ENCODE measurements at places on chromosomes 6 and 20.

GRCh38 chr6:158152659-158153058, 15.4 kb downstream of the SERAC1 start:
- DNase-seq, result no peak

GRCh38 chr20:41716436-41716835, 98.3 kb upstream of the CHD6 start:
- DNase-seq, result no peak

GRCh38 chr6:26159357-26160273, 72.4 kb downstream of the HFE start:
- DNase-seq, result peak; percentile 57

DNA sequence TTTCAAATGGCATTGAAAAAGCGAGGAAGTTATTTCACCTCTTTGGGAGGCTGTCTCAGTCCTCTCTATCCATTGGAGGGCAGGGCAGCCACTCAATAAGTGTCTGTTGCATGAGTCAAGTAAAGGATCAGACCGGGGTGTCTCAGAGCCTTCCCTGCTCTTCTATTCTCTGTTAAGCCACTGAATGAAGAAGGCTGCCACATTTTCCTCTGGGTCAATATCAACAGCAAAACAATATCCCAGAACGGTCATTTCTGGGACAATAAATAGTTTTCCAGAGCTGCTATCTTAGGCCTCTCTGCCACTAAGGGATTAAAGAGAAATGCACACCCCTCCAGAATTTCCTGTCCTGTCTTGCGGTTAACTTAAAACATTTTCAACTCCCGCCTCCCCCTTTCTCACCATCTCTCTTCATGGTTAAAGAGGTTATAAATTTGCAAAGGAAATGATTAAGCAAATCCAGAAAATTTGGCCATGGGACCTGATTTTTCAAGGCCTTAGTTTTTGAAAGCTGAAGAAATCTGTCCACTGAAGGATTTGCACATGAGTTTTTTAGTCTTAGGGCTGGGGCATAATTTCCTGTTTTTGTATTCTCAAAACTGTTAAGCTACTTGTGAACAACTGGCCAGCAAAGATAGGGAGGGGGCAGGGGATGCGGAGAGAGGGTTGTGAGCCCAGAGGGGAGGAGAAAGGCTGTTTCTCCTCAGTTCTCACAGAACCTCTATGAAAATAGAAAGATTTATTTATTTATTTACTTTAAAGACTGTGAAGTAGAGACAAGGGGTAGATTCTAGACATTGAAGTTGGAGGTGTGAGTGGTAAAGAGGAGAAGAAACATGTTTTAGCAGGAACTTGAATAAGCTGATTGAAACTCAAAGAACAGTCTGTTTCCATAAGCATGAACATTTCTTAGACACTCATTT, 135.7 kb downstream of the BCAS1 start:
- peak; percentile 43 for DNase-seq

DNA sequence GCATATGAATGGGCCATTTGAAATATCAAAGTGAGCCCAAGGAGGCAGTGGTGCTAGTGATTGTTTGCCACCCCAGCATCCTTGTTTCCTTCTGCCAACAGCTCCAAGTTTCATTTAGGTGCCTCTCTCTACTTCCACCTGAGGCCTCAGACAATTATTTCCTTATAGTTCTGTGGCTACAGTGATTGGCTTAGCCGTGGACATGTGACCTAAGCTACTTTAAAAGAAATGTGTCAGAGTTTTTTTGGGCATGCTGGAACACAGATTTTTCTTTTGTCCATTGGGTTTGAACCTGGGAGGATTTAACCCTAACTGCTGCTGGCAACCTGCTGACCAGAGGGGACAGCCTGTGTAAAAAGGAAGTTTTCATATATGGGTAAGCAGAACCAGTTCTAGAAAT, 319.4 kb downstream of the CD109 start:
- DNase-seq, result no peak

DNA sequence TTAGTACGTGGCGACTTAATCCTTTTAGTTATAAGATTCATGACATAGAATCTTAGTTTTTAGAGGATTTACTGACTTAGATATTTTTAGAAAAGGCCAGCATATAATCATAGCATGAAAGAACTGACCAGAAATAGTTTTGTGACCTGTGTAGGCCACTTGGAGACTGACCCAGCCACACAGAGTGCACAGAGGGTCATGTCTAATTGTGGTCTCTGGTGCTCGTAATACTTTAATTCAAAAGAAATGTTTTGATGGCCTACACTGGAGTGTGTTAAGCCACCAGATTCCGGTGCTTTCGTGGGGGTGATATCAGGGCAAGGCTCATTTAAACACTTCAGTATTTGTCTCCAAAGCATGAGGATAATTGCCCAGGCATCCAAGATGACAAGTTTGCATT, 11.4 kb downstream of the PCMTD2 start:
- DNase-seq, result no peak

- no peak for DNase-seq
Measured at GRCh38 chr6:27312950-27313271, 838 bp upstream of the POM121L2 start.

DNA sequence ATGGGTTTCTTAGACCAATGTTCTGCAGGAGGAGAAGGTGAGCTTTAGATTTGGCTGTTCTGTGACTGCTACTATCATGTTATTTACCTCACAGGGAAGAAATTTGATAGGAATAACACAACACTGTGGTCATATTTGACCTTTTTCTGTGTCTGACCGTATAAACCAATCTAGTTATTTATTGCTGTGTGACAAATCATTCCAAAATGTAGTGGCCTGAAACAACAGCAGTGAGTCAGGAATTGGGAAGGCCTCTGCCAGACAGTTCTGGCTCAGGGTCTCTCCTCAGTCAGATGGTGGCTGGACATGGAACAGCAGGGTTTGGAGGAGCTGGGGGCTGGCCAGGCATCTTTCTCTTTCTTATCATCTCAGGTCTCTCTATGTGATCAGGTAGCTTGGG, 33.0 kb downstream of the RIPOR2 start:
- DNase-seq, result no peak

DNA sequence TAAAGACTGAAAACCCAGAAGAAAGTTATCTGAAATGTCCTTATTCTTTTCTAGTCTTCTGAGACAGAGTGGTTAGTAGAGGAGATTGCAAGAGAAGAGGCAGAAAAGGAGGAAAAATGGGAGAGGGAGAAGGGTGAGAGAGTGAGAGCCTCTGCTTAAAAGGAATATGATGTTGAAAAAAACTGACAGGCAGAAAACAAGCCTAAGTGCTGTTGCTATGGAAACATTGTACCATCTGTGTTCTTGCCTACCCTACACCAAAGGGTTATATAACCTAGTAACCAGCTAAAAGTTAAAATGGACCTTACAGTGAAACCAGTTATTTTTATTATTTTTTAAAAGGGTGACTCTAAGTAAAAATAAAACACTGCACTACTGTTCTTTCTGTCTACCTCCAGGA, 28.3 kb upstream of the SH3BGRL2 start:
- no peak for DNase-seq

DNA sequence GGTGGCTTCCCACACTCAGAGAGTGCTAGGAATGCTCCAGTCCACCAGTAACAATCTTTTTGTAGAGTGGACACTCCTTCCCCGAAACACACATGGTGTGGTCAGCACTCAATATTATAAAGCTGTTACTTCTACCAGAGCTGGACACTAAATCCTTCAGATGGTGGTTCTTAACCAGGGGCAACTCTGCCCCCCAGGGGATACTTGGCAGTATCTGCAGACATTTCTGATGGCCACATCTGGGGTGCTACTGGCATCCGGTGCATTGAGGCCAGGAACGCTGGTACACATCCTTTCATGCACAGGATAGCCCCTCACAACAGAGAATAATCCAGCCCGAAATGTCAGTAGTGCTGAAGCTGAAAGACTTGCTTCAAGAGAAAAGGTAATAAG, 124.4 kb downstream of the NFATC2 start:
- no peak for DNase-seq

DNA sequence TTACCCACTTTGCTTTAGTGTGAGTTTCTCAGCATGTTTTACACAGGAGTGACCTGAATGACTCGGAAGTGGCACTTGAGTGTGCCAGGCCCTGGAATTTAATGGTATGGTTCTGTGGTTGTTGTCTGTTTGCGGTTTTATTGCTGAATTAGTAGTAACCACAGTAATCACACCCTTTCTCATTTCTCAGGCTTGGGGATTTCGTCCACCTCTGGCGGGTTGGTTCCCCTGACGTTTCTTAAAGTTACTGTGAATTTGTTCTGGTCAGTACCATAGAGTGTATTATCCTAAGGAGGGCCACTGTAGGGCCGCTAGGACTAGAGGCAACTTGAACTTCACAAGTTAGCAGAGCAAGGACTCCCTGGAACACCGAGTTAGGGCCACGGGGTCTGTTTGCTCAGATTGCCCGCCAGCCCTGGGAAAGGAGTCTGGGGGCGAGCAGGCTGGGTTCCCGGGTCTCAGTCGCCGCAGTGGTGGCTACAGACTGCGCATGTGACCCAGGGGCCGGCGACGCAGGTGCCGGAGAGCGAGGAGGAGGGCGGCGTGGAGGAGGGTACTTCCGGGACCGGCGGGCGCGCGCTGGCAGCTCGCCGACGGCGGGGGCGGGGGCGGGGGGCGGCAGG, 546 bp upstream of the KLHL32 start:
- no peak for DNase-seq

GRCh38 chr6:169271158-169271876, 17.7 kb upstream of the THBS2 start:
- DNase-seq, result no peak

DNA sequence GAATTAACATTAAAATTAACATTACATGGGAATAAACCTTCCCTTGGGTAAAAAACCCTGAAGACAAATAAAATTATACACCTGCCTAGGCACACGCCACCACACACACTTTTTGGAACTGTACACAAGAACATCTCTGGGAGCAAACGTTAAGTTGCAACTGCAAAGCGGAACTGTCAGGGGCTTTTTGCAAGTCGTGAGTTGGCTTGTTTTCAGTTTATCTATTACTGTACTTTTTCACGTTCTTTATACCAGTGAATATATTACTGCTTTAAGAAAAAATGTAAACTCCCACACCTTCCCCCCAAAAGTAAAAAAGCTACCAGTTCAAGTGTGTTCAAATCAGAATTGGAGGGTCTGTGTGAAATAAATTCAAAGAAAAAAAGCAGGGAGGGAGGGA, 65.5 kb upstream of the NFATC2 start:
- DNase-seq, result no peak
